Left hindlimb (tissue), 1 donor: ENCODE measurements at places on chromosomes 5 and 9.
A peak's percentile ranks its signal among the peaks of the same experiment; 100 is the strongest.

DNA sequence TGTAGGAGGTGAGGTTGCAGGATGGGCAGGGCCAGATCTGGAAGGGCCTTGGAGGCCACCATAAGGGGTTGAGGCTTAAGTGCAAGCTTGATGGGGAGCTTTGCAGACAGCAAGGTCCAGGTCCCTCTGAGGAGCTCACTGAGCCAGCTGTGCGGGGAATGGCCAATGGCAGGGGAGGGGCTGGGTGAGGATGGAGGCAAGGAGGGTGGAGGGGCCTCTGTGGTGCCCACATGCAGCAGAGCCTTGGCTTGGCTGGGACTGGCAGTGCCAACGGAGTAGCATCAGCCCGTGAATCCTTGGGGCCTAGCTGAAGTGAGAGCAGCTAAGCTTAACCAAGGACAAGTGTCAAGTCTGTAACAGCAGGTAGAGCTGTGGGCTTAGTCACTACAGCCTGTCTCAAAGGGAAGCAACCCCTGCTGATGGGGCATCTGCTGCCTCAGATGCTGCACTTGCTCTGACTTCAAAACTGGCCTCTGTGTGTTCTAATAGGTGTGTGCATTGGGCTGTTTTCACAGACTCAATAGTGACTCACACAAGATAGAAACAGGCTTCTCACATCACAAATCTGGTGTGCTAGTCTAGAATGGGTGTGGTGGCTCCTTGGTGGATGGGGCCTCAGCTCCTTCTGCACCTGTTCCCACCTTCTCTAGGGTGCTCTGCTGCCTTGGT lies 16.3 kb downstream of the GALNT12 start:
- DNase-seq: no peak

DNA sequence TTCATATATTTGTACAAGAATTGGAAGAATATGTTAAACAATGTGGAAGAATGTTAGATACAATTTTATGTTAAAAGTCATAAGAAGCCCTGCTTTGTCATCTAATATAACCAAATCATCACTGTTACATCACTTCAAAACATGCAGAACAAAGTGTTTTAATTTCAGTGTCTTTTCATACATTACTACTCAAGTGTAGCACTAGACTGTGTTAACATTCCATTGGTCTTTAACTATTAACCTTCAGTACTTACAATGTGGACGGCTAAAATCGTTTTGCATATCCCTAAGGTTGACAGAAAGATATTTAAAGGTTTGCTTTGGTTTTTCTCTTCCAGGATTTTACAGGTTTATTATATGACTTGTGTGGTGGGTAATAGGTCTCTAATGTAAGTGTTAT lies 50.9 kb downstream of the VCAN start:
- DNase-seq: no peak

DNA sequence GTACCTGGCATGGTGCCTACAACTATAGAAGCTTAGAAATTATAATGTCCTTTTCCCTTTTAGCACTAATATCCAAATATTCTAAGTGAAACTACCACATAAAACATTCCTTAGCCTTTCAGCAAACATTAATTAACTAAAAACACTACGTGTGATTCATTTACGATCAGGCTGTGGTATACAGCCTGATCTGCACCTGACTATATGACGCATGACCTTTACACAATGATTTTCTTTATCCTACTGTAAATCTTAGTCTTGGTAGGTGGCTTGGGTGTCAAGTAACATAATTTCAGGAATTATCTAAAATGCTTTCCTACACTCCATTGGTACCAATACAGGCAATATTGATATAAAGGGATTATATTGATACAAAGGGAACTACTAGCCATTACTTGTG lies 686.7 kb downstream of the DTWD2 start:
- no peak for DNase-seq

DNA sequence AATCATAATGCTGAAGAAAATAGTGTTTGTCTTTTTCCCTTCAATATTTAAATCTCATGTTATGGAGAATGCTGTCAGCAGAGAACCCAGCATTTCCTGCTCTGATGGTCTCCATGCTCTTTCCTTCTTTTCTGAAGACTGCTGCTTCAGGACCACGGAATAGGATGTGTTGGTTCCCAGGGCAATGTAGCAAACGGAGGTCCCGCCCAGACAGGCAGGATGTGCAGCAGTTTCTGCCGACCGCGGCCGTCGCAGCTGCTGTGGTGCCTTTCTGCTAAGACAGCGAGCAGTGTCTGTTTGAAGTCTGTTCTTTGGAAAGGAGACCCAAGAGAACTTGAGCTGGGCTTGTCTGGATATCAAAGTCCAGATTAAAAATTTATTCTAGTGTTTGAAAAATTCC lies 654.3 kb downstream of the CCDC171 start:
- DNase-seq: peak; percentile 77

DNA sequence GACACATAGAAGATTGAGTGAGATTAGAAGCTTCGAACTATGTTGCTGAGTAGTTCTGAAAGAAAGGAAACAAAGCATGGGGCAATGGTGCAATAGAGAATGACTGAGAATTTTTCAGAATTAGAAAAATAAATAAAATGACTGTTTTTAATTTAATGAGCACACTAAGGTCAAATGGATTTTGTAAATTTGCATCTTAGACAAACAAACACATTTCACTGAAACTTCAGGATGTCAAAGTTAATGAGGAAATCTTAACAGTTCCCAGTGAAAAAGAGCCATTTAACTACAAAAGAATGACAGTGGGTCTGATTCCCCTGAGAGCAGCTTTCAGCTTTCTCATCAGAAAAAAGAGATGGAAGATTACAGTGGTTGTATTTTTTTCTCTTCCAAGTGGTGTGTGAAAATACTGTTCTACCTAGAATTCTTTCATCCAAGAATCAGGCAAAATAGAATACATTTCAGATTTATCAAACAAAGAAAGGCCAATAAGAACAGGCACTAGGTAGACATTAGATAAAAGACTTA lies 591.9 kb downstream of the SEMA5A start:
- DNase-seq: no peak

- no peak for DNase-seq
Measured at GRCh38 chr9:15377625-15378540, 44.8 kb upstream of the SNAPC3 start.

GRCh38 chr5:66207800-66208561 lies 63.9 kb downstream of the SREK1 start:
- no peak for DNase-seq

GRCh38 chr5:74685979-74686631 lies 1.1 kb downstream of the HEXB start:
- no peak for DNase-seq

DNA sequence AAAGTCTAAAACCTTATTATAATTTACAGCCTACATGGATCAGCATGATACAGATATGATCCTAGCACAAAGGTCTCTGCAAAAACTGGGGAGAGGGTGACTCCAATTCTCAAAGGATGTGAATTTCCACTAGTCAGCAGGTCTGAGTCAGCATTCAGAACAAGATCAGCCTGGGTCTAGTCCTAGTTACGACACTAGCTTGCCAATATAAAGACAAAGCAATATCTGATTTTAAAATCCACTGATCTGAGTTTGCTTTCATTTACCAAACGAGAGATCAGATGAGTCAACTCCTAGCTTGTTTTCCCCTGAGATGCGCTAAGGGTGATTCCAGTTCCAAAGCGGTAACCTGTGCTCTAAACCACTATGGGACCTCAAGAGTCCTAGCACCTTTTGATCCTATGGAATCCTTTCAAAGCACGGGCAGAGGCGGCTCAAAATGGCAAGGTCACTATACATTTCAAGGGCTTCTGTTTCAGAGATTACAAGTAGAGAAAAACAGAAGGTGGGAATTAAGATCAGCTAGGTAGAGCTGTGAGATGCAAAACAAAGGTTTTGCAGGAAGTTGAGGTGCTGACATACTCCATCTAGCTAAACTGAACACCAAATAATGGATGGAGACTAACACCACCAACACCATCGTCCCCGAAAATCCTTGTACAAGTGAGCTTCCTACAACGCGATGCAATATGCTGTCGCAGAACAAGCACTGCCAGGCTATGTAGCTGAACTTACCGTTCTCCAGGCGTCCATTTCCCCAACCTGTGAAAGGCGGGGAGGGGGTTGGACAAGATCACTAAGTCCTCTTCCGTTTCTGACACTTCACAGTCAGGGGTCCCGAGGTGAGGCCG lies 906 bp downstream of the SLC25A51 start:
- no peak for DNase-seq

GRCh38 chr5:121380066-121380465 lies 471.6 kb upstream of the FTMT start:
- no peak for DNase-seq

- no peak for DNase-seq
Measured at GRCh38 chr9:69237702-69238295, 63.7 kb downstream of the TJP2 start.

DNA sequence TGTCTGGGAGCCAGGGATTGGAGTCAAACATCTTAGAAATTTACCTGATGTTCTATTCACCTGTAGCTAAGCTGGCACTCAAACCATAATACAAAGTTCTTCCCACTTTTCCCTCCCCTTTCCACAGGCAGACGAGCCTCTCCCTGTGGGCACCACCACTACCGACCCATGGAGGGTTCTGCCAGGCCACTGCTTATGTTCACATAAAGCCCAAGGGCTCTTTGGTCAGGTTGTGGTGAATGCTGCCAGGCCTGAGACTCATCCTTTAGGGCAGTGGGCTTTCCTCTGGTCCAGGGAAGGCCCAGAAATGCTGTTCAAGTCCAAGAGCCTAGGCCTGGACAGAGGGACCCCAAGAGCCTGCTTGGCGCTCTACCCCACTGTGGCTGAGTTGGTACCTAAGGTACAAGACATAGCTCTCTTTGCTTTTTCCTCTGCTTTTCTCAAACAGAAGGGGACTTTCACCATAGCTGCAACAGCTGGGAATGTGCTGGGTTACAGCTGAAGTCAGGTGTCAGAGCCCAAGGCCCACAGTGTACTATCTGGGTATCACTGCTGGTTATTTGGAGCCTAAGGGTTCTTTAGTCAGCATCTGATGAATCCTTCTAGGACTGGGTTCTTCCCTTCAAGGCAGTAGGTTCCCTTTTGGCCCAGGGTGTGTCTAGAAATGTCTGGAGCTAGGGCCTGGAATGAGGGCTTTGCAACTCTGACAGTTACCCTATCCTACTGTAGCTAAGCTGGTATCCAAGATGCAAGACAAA lies 620.1 kb downstream of the TLE1 start:
- DNase-seq: no peak

DNA sequence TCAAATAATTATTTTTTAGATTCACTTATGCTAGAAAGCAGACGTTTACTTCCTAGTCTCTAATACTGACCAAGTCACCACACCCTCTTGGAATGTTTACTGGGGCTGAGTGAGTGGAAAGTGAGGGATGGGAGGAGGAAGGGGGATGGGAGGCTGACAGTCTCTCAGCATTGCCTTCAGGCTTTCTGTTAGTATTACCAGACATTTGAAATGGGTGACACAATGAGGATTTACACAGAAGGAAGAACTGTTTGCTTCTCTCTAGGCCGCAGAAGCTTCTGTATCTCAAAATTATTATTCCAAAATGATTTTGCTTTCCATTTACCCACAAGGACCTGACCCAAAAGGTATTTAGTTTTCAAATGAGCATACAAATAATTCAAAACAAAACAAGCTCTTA lies 232.8 kb upstream of the ZNF608 start:
- DNase-seq: peak; percentile 31

DNA sequence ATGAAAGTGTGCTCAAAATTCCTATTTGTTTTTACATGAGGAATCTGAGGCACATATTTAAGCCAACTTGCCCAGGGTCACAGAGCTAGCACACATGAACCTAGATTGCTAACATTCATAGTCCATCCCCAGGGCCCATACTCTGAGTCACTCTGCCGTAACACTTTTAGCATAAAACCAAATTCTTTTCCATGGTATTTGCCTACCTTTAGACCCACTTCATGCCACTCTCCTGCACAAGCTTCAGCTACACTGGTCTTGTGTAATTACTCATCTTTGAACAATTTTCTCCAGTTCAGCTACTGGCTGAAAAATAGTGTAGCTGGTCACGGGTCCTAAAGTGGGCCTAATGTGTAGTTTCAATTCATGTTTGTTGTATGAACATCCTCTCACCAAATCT lies 200.7 kb downstream of the SLC12A2 start:
- no peak for DNase-seq

DNA sequence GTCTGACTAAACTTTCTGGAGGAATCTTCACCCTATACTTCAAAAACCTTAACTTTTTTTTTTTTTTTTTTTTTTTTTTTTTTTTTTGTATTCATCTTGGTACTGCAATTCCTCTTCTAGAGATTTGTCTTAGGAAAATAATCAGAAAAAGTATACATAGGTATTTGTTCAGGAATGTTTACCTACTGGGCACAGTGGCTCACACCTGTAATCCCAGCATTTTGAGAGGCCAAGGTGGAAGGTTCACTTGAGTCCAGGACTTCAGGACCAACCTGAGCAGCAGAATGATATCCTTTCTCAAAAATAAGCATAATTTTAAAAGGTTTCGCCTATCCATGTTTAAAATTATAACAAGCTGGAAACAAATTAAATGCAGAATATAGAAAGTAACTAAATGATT lies 33.3 kb upstream of the NREP start:
- no peak for DNase-seq

DNA sequence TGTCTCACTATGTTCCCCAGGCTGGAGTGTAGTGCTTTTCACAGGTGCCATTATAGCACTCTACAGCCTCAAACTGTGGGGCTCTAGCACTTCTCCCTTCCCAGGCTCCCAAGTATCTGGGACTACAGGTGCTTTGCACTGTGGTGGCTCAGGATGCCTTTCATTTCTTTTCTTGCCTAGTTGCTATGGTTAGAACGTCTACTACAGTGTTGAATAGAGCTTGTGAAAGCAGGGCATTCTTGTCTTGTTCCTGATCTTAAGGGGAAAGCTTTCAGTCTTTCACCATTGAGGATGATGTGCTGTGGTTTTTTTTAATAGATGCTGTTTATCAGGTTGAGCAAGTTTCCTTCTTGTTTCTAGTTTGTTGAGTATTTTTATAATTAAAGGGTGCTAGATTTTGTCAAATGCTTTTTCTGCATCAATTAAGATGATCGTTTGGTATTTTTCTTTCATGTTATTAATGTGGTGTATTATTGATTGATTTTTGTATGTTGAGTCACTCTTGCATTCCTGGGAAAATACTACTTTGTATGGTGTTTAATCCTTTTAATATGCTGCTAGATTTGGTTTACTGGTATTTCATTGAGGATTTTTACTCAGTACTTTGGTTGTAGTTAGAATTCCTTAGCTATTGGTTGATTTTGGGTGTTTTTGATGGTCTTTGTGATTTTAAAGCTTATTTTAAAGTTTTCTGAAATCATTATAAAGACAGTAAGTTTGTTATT lies 35.6 kb downstream of the GPBP1 start:
- DNase-seq: no peak

DNA sequence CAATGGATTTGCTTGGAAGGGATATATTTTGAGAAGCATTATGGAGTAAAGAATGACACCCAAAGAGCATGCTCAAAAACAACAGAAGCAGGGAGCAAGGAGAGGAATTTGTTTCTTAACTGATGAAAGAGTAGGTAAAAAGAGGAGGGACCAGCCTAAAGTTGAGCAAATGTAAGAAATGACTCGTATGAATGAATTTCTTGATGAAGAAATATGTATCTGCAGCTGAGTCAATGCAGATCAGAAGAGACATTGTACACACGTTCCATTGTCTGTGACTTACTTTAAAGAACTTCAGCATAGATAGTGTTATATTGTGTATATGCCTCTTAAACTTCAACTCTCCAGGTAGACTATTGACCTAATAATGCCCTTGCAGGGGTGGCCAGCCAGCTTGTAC lies 112.7 kb upstream of the NREP start:
- no peak for DNase-seq
